ENCODE measurements at places on chromosomes 7 and 10.

DNA sequence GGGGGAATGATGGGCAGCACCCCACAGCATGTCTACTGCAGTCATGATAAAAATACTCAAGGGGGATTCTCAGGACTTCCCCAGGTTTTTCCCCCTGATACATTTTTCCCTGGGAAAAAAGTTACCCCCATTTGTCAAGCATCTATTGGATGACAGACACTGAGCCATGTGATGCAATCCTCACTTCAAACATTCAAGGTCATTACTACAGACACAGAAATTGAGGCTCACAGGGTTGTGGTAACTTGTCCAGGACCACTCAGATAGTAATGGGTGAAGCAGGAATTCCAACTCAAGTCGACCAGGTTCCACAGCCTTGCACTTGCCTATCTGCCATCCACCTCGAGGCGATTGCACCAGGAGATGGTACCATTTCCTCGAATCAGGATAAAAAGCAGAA is 31.7 kb downstream of the PPP1R3C start:
- no peak for DNase-seq

GRCh38 chr7:91149341-91150246 is 114.6 kb upstream of the FZD1 start:
- DNase-seq, result no peak

GRCh38 chr10:78846760-78847159 is 222.0 kb upstream of the ZMIZ1 start:
- DNase-seq, result peak; percentile 91

DNA sequence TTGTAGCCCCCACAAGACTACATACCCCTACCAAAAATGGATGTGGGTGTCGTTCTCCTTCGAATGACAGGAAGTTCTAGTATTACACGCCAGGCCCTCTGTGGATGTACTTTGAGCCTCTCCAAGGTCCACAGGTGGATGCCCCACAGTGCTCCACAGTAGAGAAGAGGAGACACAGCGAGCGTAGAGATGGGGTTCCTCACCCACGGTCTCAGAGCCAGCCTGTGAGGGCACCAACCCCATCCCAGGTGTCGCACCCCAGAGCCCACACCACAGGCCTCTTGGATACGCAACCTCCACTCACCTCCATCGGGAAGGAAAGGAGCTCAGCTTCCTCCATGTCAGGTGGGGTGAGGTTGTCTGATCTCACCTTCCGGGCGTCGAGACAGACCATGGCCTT is 2.3 kb downstream of the CPA5 start:
- no peak for DNase-seq

DNA sequence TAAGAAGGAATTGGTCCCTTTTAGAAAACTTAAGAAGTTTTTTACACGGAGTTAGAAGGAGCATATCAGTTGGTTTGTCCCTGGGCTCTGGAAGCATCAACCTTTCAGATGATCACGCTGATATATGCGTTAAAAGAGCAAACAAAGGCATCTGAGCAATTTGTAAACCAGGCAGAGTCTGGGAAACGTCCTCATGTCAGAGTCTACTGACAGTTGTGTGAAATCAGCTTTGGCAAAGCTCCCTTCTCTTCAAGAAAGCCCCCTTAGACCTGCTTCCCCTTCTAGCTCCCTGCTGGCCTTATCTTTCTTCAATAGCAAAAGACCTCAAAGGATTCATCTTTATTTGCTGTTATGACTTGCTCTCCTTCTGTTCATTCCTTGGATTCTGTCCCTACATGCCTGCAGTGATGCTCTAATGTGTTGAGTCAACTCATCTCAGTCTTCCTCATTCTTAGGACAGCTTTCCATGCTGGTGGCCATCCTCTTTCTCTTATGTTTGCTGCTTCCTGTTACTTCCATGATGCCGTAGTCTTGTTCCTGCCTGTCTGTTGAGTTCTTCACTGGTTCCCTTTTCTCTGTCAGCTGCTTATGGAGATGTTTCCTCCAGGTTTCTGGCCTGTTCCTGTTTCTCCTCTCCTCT is 106.5 kb upstream of the BMPER start:
- DNase-seq, result no peak

- no peak for DNase-seq
Observed at GRCh38 chr7:57400531-57401155, 49.3 kb upstream of the ZNF716 start.

DNA sequence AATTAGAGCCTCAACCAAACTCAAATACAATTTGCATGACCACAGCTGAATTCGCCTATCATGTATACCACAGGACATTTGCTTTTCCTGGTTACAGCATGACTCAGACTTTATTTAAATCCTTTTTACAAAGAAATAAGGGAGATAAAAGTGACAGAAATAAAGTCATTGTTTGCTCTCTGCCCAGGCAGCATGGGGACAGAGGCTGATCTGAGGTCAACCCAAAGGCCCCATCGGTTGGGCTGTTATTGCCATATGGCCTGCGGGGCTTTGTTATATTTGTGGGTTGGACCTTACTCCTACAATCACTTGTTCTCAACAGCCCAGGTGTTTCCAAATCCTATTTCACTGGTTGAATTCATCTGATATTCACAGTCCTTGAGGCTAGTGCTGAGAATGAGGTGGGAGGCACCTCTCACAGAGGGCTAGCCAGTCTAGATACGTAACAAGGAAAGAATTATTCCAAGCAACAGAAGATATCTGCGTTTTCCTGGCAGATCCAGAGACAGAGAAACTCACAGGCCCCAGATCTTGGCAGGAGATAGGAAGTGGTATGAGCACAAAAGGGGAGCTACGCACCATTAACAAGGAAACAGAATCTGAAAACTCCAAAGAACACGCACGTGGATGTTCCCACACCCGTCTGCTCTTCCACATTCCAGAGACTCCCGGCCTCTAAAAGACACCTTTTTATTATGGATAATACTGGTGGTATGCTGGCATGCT is 117.3 kb downstream of the HIPK2 start:
- DNase-seq, result no peak

GRCh38 chr7:142556740-142557139 is 192.5 kb upstream of the PRSS1 start:
- no peak for DNase-seq

DNA sequence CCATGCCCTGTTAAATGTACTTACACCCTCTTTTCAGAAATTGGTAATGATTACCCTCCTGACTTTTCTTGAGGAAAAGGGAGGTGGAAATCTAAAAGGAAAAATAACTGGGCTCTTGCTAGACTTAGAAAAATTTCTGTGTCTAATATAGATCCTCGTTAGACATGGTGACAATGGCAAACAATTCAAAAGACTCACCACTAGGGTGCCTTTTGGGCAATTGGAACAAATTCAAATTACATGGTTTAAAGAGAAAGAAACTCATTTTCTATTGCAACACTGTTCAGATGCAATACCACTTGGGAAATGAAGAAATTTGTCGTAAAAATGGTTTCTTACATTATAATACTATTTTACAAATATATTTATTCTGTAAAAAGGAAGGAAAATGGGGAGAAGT is 950.1 kb downstream of the GRM8 start:
- DNase-seq, result no peak

GRCh38 chr10:63477927-63478326 is 12.2 kb upstream of the JMJD1C start:
- no peak for DNase-seq

DNA sequence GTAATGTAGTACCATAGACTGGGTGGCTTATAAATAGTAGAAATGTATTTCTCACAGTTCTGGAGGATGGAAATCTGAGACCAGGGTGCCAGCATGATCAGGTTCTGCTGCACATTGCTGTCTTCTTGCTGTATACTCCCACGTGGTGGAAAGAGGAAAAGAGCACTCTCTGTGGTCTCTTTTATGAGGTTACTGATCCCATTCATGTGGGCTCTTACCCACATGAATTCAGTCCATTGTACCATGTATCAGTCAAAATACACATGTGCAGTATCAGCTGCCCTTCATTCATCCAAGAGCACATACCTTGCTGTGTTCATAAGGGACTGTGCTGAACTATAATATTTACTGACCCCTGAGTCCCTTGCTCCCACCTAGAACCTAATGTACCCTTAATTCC is 17.1 kb downstream of the PNLIPRP2 start:
- no peak for DNase-seq

- DNase-seq, result no peak
Observed at GRCh38 chr7:37286454-37286832, 162.2 kb downstream of the ELMO1 start.
